ENCODE measurements at places on chromosomes 3 and 15.

- no peak for DNase-seq
Observed at GRCh38 chr3:58666683-58667082, at the start of gene FAM3D. FAM3D (minus strand) TSS chr3:58666774; CDS start chr3:58655563, 11,211 bp downstream.

DNA sequence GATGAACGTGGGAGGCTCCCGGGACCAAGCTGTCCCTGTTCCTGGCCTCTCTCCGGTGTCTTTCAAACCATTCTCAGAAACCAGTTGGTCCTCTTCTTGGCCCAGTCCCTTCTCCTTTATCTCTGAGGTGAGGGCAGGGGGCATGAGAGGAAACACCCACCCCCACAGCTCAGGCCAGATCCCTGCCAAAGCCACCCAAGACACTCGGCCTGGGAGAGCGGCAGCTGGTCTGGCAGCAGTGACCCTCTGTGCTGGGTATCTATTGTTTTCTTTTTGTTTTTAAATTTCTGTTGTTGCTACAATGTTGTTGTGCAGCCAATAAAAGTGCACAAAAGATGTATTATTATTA is 27.3 kb downstream of the ACSBG1 start:
- no peak for DNase-seq

DNA sequence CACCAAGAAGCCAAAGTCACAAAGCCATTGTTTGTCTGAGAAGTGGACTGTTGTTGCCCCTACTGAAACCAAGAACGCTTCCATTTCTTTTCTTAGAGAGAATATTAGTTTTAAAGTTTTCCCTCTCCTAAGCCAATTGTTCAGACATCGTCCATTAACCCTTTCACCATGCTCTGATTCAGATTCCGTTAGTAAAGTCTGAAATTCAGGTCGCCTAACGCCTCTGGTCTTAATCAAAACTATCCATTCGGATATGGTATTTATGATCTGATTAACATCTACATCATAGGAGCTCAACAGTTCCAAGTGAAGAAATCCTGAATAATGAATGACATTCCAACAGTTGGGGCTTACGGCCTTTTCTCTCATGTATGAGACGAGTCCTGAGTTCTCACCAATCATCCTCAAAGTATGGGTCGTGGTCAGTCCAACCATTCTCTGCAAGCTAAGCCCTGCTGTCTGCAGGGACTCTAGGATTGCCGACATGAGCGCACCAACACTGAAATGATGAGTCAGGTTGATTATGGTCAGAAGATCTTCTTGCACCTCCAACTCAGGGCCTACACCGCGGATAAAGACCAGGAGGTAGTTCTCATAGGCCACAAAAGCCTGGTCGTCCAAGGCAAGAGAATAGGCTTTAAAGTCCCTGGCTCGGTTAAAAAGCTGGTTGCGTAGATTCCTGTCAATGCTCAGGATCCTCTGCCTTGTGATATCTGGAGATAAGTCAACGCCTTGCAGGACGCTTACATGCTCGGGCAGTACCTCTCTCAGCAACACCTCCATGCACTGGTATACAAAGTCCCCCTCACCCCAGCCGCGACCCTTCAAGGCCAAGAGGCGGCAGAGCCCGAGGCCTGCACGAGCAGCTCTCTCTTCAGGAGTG is 767 bp downstream of the EPM2AIP1 start:
- DNase-seq = no peak

GRCh38 chr3:53536282-53536681 is 41.9 kb downstream of the CACNA1D start:
- DNase-seq = no peak

- DNase-seq = no peak
Observed at GRCh38 chr3:154131830-154132229, 10.6 kb downstream of the ARHGEF26 start.

- no peak for DNase-seq
Observed at GRCh38 chr3:79047581-79047980, 720.2 kb downstream of the ROBO1 start.
